CD4-positive, alpha-beta T cell (primary cell): ENCODE measurements at places on chromosomes 1 and 21. TPM values are rescaled to one million over a fixed set of nuclear protein-coding genes. Genes with fewer than 3 reads are reported as not detected.

NTRK1 gene
- 0.42 TPM for total RNA-seq

KRTAP22-1 gene
- total RNA-seq, result not detected

EPHA10 gene
- not detected for total RNA-seq

KRTAP13-2 gene
- not detected for total RNA-seq

TMED5 gene
- total RNA-seq, result 42.3 TPM

OR14K1 gene
- total RNA-seq, result not detected

ETV3L gene
- total RNA-seq, result not detected

NR1I3 gene
- not detected for total RNA-seq

IL19 gene
- total RNA-seq, result not detected

LRRC71 gene
- not detected for total RNA-seq

SLC30A2 gene
- not detected for total RNA-seq

LEFTY1 gene
- not detected for total RNA-seq

OR14C36 gene
- not detected for total RNA-seq

SARS1 gene
- total RNA-seq, result 122 TPM

HAO2 gene
- not detected for total RNA-seq

DIO1 gene
- total RNA-seq, result not detected

GPR25 gene
- 2.7 TPM for total RNA-seq

FUCA1 gene
- total RNA-seq, result 4.1 TPM

OR2C3 gene
- not detected for total RNA-seq

CFAP57 gene
- total RNA-seq, result not detected

MYCL gene
- 0.50 TPM for total RNA-seq

BMP8B gene
- 0.06 TPM for total RNA-seq

ANP32E gene
- total RNA-seq, result 32.9 TPM

CACHD1 gene
- total RNA-seq, result 7.1 TPM
